Chondrocyte (in vitro differentiated cells): ENCODE measurements at places on chromosomes 7 and 10.

GRCh38 chr10:20142311-20142710, 326.1 kb downstream of the PLXDC2 start:
- H3K4me3 ChIP-seq: no peak overlapping the region
- no peaks in the 10 kb centered on the region for H3K27me3 ChIP-seq
- H3K27ac ChIP-seq: no peak overlapping the region
- peaks cover 6% of the 10 kb centered on the region for H3K36me3 ChIP-seq
- H3K4me1 ChIP-seq: no peaks in the 10 kb centered on the region
- DNase-seq: no peak

DNA sequence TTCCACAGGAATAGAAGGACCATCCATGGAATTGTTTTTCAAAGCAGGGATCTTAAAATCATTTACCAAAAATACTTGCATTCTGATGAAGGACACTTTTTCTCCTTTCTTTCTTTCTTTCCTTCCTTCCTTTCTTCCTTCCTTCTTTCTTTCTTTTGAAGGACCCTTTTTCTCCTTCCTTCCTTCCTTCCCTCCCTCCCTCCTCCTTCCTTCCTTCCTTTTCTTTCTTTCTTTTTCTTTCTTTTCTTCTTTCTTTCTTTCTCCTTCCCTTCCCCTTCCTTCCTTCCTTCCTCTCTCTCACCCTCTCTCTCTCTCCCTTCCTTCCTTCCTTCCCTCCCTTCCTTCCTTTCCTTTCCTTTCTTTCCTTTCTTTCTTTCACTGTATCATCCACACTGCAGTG, 74.8 kb downstream of the PRKCQ start:
- H3K27ac ChIP-seq: no peak overlapping the region
- no peak for DNase-seq

GRCh38 chr10:58384544-58384998, 639 bp upstream of the TFAM start:
- H3K27ac ChIP-seq: peak overlapping the region; percentile 98
- H3K36me3 ChIP-seq: peaks cover 2% of the 10 kb centered on the region
- H3K4me3 ChIP-seq: peak overlapping the region; percentile 98
- no peaks in the 10 kb centered on the region for H3K27me3 ChIP-seq
- DNase-seq: no peak
- H3K4me1 ChIP-seq: peaks cover 23% of the 10 kb centered on the region

GRCh38 chr7:1942243-1942940, 272.3 kb downstream of the ELFN1 start:
- H3K4me1 ChIP-seq: peaks cover 8% of the 10 kb centered on the region
- H3K4me3 ChIP-seq: no peak overlapping the region
- peak; percentile 38 for DNase-seq
- no peak overlapping the region for H3K27ac ChIP-seq
- H3K27me3 ChIP-seq: no peaks in the 10 kb centered on the region
